Head of caudate nucleus (tissue), 42 donors: ENCODE measurements at places on chromosomes 3 and 15.

GRCh38 chr15:62927836-62928235, 114.7 kb upstream of the TPM1 start:
- no peak for DNase-seq

DNA sequence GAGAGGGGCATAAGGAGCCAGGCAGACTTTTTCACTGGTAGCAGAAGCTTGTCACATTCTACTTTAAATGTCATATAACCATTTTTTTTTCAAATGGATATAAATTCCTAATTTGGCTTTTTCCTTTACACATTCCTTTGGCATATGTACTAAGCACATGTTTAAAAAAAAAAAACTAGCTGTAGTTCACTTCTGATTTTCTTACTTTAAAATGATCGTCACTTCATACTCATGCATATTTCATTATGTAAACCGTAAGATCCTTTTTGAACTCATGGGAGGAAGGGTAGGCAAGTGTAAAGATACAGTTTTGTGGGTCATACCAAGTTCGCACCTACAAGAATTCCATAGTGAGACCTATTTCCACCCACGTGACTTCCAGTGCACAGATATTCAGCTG, 45.1 kb upstream of the BFSP2 start:
- DNase-seq, result no peak

GRCh38 chr3:169600732-169601131, 62.8 kb downstream of the MECOM start:
- DNase-seq, result no peak

- no peak for DNase-seq
Measured at GRCh38 chr3:153311541-153311940, 149.5 kb downstream of the RAP2B start.

- DNase-seq, result no peak
Measured at GRCh38 chr15:100710222-100710621, 107.8 kb downstream of the ASB7 start.

DNA sequence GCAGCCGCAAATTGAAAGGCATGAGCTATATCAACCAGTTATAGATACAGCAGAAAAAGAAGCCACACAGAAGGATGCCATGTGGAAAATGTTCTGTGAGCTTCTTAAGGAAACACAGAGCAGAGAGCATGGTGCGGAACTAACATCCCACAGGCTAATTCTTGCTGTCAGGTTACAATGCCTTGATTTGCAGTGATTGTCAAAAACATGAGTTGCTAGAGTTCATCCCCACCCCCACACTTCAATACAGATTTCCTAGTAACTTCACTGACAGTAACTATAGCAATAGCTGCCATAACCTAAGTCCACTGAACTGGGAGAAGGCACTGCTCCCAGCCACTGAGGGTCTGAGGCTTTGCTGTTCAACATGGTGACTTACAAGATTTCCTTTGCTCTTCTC, 821.6 kb downstream of the SQOR start:
- DNase-seq, result peak; percentile 14

DNA sequence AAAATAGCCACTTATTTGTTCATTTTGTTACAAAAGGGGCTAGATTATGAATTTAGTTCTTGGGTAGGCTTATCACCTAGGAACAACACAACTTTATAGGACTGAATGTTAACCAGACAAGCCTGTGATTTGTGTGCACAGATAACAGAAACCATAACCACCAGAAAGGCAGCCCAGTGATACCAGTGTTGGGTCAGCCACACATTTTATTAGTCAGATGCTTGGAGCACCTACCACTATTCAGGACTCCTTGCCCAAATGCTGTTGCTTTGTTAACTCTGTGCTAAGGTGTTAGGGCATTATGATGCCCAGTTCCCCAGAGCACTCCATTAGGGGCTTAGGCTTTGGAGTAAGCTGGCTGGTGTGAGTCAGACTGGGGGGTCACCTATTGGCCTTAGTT, 22.5 kb downstream of the PLCL2 start:
- no peak for DNase-seq
